ENCODE measurements at places on chromosomes 4 and X. TPM values are rescaled to one million over a fixed set of nuclear protein-coding genes. Genes with fewer than 3 reads are reported as not detected.
A peak's percentile ranks its signal among the peaks of the same experiment; 100 is the strongest.

- H3K4me1 ChIP-seq, result no peaks in the 10 kb centered on the region
- no peaks in the 10 kb centered on the region for H3K36me3 ChIP-seq
- DNase-seq, result no peak
- H3K4me3 ChIP-seq, result no peak overlapping the region
These were observed 33.1 kb downstream of the MAGEB10 start for GRCh38 chrX:27840881-27841280.

GRCh38 chr4:72076562-72076961, 44.8 kb downstream of the NPFFR2 start:
- no peaks in the 10 kb centered on the region for H3K27me3 ChIP-seq
- DNase-seq, result no peak
- H3K4me1 ChIP-seq, result no peaks in the 10 kb centered on the region
- no peaks in the 10 kb centered on the region for H3K36me3 ChIP-seq

Gene TMEM144
- 0.32 TPM for total RNA-seq

DNA sequence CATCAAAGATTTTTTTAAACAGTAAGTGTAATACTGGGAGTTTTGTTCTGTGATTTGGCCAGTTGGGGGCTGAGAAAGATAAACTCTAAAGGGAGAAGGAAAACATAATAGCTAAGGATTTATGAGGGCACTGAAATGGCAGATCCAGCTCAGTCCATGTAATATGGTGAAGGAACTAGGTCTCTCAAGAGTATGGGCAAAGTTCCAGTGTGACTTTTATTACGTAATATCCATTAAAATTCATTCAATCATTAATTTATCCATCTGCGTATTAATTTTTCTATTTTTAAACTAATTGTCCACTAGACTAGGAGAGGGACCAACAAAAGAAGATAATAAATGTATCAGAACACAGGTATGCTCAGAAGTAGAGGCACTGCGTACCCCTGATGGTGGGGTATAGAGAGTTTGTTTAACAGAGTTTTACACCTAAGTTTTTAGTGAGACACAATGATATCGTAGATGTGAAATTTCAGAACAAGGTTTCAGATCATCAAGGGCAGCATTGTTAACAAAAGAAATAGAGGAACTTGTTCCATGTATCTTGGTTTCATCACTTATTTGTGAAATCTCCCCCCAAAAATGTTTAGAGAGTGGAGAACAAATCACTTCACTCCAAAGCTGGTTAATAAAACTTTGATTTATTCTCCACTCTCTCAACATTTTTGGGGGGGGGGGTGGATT, 351.1 kb downstream of the GRXCR1 start:
- no peaks in the 10 kb centered on the region for H3K4me1 ChIP-seq
- DNase-seq, result no peak
- no peak overlapping the region for H3K4me3 ChIP-seq
- no peaks in the 10 kb centered on the region for H3K27me3 ChIP-seq
- H3K27ac ChIP-seq, result no peak overlapping the region
- H3K36me3 ChIP-seq, result no peaks in the 10 kb centered on the region

DNA sequence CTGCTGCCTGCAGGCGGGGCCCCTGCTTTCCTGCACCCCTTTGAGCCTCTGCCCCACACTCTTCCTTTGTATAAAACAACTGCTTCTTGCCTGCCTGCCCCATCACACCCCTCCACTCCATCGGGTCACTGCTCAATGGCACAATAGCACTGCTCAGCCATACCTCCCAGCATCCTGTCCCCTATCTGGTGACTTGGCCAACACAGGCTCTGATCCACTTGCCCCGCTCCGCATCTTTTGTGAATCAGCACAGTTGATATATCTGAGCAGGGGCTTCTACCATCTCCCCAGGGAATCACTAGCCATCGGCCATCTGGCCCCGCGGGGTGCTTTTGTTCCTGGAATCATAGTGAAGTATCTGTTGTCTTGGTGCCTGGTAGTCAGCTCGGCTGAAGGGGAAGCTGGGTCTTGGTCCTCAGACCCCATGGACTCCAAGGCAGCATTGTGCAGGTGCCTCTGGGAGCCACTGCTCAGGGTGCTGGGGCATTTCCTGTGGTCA, 45.3 kb downstream of the MAP7D3 start:
- H3K36me3 ChIP-seq, result peaks cover 2% of the 10 kb centered on the region
- no peak overlapping the region for H3K4me3 ChIP-seq
- H3K27ac ChIP-seq, result peak overlapping the region; percentile 79
- no peak for DNase-seq

Gene SMR3B
- not detected for total RNA-seq

GRCh38 chr4:40684404-40684803, 54.7 kb upstream of the RBM47 start:
- peaks cover 3% of the 10 kb centered on the region for H3K27me3 ChIP-seq
- H3K4me1 ChIP-seq, result no peaks in the 10 kb centered on the region
- no peak for DNase-seq
- H3K27ac ChIP-seq, result no peak overlapping the region

DNA sequence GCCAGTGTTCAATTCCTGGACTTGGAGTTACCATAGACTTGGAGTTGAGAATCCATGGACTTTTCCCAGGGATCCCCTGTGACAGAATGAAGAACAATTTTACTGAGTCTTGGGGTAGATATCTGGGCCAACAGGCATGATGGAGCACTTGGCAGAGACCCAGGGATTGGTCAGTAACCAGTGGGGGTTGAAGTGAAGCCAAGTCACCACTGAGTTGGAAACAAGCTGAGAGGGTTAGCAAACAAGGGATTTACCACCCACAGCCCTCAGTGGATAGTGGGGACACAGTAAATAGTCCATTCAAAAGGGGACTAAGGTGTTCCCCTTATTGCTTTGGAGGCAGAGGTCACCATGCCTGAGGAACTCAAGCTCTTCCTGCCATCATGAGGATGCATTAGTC, 281.7 kb downstream of the PPP1R2C start:
- no peaks in the 10 kb centered on the region for H3K27me3 ChIP-seq
- no peak overlapping the region for H3K4me3 ChIP-seq
- H3K27ac ChIP-seq, result no peak overlapping the region
- DNase-seq, result no peak

DNA sequence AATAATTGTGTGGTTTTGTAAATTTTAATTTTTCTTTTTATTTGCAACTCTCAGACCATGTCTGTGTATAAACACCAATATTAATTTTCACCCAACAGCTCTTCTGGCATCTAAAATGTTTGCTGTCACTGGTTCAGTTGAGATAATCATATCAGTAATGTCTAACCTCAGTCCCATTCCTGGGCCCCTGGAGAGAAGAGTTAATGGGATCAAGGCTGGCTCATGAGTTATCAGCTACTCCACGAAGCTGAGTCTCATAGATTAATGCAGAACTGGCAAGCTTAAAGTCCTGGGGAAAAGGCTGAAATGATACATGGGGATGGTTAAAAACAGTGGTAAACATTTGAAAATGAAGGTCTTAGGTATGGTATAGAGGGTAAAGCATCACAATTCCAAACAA, 28.4 kb upstream of the TSPAN5 start:
- H3K27me3 ChIP-seq, result no peaks in the 10 kb centered on the region
- H3K27ac ChIP-seq, result no peak overlapping the region
- H3K4me1 ChIP-seq, result peaks cover 12% of the 10 kb centered on the region
- no peak overlapping the region for H3K4me3 ChIP-seq

GRCh38 chr4:2745981-2746806, 9.9 kb downstream of the TNIP2 start:
- peak overlapping the region; percentile 98 for H3K27ac ChIP-seq
- no peak overlapping the region for H3K4me3 ChIP-seq
- peaks cover 9% of the 10 kb centered on the region for H3K36me3 ChIP-seq

Gene ZCCHC18
- total RNA-seq, result 11.3 TPM

Gene TMLHE
- total RNA-seq, result 13.5 TPM

Gene FGD1
- not detected for total RNA-seq

GRCh38 chr4:22508376-22508775, 7.5 kb downstream of the ADGRA3 start:
- no peaks in the 10 kb centered on the region for H3K27me3 ChIP-seq
- H3K36me3 ChIP-seq, result no peaks in the 10 kb centered on the region
- H3K27ac ChIP-seq, result no peak overlapping the region
- no peak overlapping the region for H3K4me3 ChIP-seq
- H3K4me1 ChIP-seq, result no peaks in the 10 kb centered on the region

DNA sequence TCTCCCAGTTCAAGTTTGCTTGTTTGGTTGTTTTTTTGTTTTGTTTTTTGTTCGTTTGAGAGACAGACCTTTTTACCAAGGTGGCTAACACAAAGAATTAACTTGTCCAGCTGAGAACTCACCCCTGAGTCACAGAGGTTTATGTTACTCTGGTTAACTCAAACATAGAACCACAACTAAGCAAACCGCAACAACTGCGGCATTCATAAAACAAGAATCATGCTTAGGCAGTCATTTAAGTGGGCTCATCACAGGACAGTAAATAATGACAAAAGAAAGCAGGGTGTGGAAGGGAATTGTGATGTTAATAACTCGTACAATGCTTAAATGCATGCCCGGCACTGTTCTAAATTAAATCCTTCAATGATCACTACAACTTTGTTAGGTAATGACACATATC, 24.7 kb upstream of the IL13RA1 start:
- no peak for DNase-seq
- H3K36me3 ChIP-seq, result no peaks in the 10 kb centered on the region
- no peaks in the 10 kb centered on the region for H3K4me1 ChIP-seq
- H3K27ac ChIP-seq, result no peak overlapping the region

- no peaks in the 10 kb centered on the region for H3K4me1 ChIP-seq
- H3K27me3 ChIP-seq, result no peaks in the 10 kb centered on the region
- H3K36me3 ChIP-seq, result no peaks in the 10 kb centered on the region
- no peak overlapping the region for H3K4me3 ChIP-seq
- DNase-seq, result no peak
These were observed 1012.0 kb downstream of the RPA4 start for GRCh38 chrX:97895751-97896150.

GRCh38 chr4:152257601-152258066, 278.3 kb downstream of the FBXW7 start:
- H3K4me3 ChIP-seq, result no peak overlapping the region
- H3K27ac ChIP-seq, result no peak overlapping the region
- DNase-seq, result no peak
- H3K4me1 ChIP-seq, result peaks cover 46% of the 10 kb centered on the region

DNA sequence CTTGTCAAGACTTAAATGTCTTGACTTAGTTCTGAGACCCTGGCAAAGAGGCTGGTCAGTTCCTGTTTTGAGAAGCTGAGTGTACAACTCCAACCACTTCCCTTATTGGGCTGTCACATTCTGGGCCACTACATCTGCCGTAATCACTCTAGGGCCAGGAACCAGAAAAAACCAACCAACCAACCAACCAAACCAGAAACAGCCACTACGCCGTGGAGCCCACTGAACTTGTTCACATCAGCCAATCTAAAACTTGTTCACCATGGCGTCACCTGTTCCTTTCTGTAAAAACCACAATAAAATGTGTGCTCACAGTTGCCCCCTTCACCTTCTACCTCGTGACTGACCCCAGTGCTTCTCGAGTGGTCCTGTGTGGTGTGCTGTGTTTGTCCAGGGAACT, 107.3 kb downstream of the JADE1 start:
- H3K27me3 ChIP-seq, result no peaks in the 10 kb centered on the region
- H3K27ac ChIP-seq, result no peak overlapping the region
- peaks cover 5% of the 10 kb centered on the region for H3K4me1 ChIP-seq
- no peaks in the 10 kb centered on the region for H3K36me3 ChIP-seq

DNA sequence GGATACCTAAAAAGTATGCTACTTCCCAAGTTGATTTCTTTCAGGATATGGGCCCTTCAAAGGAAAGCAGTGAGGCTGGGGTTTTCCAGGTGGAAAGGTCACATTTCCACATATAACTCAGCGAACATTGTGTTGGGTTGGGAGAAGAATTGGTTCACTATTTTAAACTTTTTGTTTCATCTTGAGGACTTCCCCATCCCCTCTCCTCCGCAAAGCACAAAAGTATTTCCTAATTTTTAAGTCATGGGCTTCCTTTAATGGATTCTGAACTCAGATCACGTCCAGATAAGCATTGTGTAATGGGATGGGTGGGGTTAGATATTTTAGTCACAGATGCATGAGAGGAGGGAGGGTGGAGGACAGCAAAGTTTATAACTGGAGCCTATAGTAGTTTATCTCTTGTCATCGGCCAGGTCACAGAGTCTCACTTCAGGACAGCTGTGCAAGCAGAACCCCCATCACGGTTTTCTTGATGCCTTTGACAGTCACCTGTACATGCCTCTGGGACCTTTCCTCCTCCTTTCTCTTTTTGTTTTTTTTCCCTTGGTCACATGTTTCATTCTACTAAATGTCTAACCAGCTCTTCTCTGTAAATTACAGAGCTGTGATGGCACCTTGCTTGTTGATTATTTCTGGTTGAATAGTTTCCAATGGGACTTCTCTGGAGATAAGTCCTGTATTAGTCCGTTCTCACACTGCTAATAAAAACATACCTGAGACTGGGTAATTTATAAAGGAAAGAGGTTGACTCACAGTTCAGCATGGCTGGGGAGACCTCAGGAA, 115.4 kb downstream of the PTTG2 start:
- no peak for DNase-seq
- H3K27me3 ChIP-seq, result no peaks in the 10 kb centered on the region
- no peak overlapping the region for H3K27ac ChIP-seq
- no peak overlapping the region for H3K4me3 ChIP-seq

Gene GAGE12E
- total RNA-seq, result not detected

Measured in T-cell (primary cell).